Stimulated activated naive B cell treated with anti-CD40 and anti-IgM and Interleukin-4, amounts not matched to agents 10 μg/mL and 1 μg/mL and 100 μg/mL, for 72 hours (primary cell): ENCODE measurements at places on chromosomes 13 and 19.

DNA sequence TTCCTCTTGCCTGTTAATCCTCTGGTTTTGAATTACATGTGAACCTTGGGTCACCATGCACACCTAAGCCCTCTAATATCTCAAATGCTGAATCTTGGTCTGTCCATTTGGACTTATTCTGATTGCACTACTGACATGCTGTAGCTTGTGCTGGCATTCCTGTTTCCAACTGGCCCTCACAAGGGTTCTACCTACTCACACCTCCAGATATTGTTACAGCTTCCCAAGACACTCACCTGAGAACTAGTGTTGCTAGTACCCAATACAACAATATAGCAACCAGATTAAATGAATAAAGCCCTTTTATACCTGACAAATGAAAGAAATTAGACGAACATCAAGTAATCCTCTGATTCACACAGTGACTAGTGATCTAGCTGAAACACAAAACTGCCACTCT lies 16.6 kb downstream of the TEX30 start:
- DNase-seq = no peak

- DNase-seq = peak; percentile 69
Measured at GRCh38 chr19:19160461-19161035, 9.5 kb downstream of the MEF2B start.

GRCh38 chr19:46697204-46697960 lies 19.5 kb downstream of the PRKD2 start:
- DNase-seq = no peak

GRCh38 chr13:30123575-30123974 lies 183.8 kb downstream of the KATNAL1 start:
- DNase-seq = no peak

DNA sequence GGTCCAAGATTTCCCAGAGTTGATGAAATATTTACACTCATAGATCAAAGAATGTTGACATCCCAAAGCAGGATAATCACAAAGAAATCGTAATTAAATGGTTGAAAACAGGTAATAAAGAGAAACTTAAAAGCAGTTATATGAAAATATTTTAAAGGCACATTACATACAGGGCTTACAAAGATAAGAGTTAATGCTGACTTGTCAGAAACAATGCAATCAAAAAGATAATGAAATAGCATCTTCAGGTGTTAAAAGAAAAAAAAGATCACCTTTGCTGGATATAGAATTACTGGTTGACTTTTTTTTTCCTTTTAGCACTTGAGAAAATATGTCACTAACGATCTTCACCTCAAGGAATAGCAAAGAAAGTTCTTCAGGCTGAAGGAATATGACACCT lies 48.8 kb downstream of the KCTD15 start:
- DNase-seq = no peak

GRCh38 chr13:75550159-75550567 lies 572 bp downstream of the UCHL3 start:
- DNase-seq = no peak

- DNase-seq = no peak
Measured at GRCh38 chr19:46367426-46367825, 20.5 kb downstream of the PPP5C start.

DNA sequence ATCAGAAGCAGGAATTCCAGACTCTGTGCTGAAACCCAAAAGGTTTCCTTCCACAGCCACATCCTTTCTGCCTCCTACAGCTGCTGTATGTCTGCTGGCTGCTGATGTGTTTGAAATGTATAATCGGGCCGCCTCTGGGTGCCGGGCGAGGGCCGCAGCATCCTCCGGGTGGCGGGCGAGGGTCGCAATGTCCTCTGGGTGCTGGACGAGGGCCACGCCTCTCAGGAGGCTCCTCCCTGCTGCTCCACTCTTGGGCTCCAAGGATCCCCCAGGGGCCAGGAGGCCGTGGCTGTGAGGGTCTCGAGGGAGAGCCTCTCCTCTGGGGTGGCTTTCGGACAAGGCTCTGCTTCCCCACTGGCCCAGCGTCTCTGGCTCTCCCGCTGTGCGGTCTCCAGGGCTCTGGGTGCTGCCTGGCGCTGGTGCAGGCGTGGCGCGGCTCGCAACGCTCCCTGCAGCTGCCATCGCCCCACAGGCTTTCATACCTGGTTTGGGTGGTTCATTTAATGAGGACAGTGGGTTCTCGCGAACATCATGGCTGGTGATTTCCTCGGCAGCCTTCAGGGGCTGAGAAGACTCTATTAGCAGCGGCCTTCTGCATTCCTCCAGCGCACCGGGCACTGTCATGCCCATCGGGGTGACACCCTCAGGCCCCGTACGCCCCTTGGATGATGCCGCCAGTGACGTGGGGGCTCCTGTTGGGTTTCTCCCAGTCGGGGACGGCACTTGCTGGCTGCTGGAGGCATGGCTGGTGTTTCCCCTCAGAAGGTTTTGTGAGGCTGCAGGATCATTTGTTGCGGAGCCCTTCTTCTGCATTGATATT lies 41.8 kb upstream of the GRTP1 start:
- DNase-seq = no peak

DNA sequence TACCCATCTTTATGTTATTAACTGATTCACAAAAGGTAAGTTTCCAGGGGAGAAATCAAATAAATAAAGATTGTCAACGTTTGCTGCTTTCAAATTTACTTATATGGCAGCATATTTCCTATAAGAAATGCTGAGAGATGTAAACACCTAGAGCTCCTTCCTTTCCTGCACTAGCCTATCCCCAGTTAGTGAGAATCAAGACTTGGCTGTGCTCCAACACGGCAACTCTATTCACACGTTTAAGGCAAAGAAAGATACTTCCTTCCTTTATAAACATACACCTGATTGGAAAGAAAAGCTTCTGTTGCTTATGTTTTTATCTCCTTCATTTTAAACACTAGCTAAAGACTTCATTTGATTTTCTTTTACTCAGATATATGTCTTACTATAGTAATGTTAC lies 107.0 kb downstream of the PCDH9 start:
- no peak for DNase-seq

DNA sequence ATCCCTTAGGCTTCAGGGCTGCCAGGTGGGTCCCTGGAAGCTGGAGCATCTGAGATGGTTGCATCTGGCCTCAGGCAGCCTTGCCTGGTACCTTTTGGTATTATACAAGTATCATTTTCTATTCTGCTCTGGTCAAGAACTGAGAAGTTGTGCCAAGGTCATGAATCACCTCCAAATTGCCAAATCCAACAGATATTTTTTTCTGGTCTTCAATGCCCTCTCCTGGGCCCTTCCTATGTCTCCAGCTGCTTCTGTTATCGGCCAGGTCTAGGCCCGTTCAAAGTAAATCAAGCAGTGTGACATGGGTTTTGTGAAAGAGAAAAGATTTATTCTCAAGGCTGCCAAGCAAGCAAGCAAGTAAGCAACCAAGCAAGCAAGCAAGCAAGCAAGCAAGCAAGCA lies 271.1 kb upstream of the MAB21L1 start:
- DNase-seq = no peak

GRCh38 chr19:44280916-44281315 lies 21.2 kb downstream of the ZNF233 start:
- no peak for DNase-seq

DNA sequence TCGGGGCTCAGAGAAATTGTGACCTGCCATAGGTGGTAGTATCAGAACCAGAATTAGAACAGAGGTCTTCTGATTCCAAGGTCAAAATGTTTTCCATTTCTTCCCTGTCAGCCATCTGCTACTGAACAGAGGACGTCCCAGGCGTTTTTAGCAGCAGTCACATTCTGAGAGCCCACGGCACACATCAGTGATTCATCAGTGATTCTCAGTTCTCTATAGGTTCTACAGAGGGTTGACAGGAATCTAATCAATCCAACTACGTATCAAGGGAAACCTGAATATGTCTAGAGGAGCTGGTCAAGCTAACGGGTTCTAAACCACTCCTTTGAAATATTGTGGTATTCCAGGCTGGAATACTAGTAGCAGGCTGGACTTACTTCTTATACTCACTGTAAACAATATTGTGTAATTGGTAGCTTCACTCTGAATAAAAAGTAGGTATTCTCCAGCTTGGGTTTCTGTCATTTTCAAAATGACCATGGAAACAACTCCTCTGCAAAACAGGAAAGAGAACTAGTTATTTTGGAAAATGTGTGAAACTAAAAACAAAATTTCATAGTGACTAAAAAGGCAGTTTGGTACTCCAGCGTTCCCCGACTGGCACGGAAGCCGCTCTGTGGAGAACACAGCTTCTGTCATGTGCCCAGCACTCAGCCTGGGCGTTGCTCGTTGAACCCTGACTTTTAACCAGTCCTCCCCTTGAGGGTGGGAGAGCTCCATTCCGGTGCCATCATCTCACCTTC lies 43.2 kb downstream of the FLT3 start:
- no peak for DNase-seq

DNA sequence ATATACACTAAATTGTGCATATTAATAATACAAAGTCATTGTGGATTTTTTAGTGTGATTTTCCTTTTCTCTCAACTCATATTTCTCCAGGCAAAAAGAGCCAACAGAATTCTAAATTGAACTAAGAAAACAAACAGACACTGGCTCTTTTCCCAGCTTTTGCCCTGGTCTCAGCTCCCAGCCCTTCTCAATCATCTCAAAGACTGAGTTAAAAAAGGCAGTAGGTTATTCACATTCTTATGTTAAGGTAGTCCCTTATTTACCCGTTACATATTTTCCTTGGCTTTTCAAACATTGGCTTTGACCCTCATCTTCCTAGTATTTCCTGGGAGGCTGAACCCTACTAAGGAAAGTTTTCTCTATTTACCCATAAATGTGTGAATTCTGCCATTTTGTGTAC lies 753.6 kb downstream of the LIG4 start:
- DNase-seq = no peak

GRCh38 chr19:18771328-18772242 lies 19.5 kb downstream of the COMP start:
- DNase-seq = no peak

GRCh38 chr13:106685143-106685542 lies 117.2 kb upstream of the ARGLU1 start:
- no peak for DNase-seq

DNA sequence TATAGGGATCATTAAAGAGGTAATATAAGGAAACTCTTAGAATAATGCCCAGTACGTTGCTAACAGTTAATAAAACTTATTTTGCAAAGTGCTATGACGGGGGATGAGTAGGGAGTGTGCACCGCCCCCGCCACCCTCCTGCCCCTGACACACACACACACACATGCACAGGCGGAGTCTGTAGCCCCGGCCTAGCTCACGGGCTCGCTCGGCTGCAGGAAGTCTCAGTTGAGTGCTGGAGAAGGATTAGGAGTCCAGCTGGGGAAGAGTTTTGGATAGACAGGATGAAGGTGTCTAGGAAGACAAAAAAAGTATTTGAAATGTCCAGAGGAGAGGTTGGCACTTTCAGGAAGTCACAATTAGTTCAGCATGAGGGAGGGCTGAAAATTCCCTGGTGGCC lies 21.5 kb downstream of the GSX1 start:
- no peak for DNase-seq

GRCh38 chr13:40153516-40153915 lies 498.1 kb downstream of the COG6 start:
- DNase-seq = no peak

GRCh38 chr19:10104665-10105508 lies 1.3 kb upstream of the PPAN start:
- DNase-seq = peak; percentile 87

DNA sequence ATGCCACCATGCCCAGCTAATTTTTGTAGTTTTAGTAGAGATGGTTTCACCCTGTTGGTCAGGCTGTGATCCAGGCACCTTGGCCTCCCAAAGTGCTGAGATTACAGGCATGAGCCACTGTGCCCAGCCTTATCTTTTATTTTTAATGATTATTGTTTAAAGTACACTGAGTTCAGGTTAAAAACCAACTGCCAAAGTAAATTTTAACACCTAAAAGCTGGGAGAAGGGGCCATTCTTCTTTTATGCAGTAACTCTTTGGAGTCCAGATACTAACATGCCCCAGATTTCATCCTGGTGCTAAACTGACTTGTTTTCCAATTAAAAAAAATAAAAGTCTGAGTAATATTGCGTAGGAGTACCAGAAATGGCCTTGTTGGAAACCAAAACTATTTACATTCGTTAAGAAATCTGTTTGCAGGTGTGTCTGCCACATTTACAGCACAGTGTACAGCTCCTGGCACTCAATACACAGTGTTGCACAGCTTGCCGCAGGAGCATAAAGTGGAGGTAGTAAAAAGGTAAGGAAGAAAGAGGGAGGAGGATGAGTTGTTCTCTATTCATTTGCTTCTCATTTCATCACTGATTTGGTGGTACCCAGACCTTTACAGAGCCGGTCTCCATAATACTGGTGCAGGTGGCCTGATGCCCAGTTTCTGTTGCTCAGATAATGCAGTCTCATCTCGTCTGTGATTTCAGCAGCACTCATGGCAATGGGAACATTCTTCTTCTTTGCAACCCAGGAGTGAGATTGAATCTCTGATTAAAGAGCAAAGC lies 108.9 kb downstream of the PCCA start:
- DNase-seq = no peak

GRCh38 chr13:50664951-50665350 lies 178.5 kb downstream of the DLEU7 start:
- no peak for DNase-seq

DNA sequence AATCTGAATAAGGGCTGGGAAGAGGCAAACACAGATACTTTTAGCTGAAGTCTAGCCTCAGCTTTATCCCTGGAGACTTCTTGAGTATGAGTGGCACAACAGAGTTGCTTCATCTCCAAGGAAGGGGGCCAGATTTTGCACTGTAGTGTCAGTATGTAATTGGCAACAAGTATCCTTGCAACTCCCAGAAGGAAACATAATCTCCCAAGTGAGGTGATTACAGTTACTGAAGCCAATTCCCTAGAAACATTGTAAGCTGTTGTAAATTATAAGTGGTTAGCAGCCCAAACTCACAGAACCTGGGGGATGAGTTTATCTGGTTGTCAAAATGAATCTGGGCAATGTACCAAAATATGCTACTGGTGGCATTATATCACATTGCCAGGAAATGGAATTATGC lies 2065.7 kb upstream of the PCDH20 start:
- DNase-seq = no peak

- no peak for DNase-seq
Measured at GRCh38 chr13:113110852-113111315, 5.3 kb downstream of the F7 start.

DNA sequence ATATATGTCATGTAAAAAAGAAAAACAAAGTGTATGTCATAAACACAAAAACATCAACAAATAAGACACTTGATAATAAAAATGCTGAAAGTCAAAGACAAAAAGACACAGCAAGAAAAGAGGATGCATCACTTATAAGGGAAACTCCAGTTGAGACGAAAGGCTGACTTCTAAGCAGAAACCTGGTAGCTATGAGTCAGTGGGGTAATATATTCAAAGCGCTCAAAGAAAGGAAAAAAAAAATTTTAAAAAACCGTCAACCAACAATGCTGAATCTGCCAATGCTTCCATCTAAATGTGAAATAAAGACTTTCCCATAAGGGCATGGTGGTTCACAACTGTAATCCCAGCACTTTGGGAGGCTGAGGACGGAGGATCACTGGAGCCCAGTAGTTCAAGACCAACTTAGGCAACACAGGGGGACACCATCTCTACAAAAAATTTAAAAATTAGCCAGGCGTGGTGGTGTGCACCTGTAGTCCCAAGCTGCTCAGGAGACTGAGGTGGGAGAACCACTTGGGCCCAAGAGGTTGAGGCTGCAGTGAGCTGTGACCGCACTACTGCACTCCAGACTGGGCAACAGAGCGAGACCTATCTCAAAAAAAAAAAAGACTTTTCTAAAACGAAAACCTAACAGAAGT lies 24.0 kb downstream of the USP12 start:
- peak; percentile 69 for DNase-seq

GRCh38 chr19:7552781-7553180 lies 17.3 kb downstream of the PNPLA6 start:
- DNase-seq = no peak
